EL (cell line): ENCODE measurements at places on chromosomes 4 and X.

DNA sequence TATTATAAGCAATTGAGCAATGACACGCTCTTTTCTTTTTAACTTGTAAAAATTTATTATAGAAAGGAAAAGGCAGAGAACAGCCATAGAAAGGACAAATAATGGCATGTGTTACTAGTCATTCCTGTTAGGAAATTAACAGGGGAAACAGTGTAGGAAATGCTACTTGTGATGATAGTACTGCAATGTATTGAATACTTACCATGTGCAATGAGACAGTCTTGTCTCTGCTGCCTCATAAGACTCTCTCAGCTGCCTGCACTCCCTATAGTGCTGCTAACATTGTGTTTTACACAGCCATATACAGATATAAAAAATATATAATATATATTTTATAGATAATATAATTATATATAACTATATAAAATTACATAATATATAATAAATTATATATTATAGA, 62.3 kb upstream of the SHOX start:
- no peak for DNase-seq

- no peak for DNase-seq
Observed at GRCh38 chrX:87425618-87426017, 92.0 kb upstream of the KLHL4 start.

- peak; percentile 26 for DNase-seq
Observed at GRCh38 chrX:129600981-129601424, 53.8 kb downstream of the APLN start.

DNA sequence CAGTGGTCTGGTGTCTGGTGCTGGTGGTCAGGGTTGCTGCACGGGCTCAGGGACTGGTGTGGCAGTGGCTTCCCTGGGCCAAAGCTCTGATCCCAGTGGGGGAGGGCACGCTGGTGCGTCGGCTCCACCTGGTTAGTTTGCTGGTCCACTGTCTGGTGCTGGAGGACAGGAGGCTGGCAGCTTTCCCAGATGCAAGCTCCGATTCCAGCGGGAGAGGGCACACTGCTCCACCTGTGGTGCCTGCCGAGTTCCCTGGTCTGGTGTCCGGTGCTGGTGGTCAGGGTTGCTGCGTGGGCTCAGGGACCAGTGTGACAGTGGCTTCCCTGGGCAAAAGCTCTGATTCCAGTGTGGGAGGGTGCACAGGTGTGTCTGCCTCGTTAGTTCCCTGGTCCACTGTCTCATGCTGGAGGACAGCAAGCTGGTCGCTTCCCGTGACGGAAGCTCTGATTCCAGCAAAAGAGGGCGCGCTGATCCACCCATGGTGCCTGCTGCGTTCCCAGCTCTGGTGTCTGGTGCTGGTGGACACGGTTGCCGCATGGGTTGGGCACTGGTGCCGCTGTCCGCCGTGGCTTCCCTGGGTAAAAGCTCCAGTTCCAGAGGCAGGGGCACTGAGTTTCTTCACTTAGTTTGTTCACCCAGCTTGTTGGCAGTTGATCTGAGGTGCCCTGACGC, 5.8 kb downstream of the VMA21 start:
- no peak for DNase-seq

- DNase-seq, result peak; percentile 1
Observed at GRCh38 chrX:107117993-107118321, 665 bp downstream of the RBM41 start.

GRCh38 chr4:742742-743311, 37.2 kb downstream of the PCGF3 start:
- DNase-seq, result peak; percentile 59

GRCh38 chrX:276581-277201, 4.5 kb upstream of the PLCXD1 start:
- DNase-seq, result peak; percentile 79

- DNase-seq, result peak; percentile 68
Observed at GRCh38 chr4:47624031-47624441, 139.0 kb downstream of the ATP10D start.

GRCh38 chrX:130301977-130302376, 33.3 kb upstream of the ZNF280C start:
- no peak for DNase-seq

DNA sequence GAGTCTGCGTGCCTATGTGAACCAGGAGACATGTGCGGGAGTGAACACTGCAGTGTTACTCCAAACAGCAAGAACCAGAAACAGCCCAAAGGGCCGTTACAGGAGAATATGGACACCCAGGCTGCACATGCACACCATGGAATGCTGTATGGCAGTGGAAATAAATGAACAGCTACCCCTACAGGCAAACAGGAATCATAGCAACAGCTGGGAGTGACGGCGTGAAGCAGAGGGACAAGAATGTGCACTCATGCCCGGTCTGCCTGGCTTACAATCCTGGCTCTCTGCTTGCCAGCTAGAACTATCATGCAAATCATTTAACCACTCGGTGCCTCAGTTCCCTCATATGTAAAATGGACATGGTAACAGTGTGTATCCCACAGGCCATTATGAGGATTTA, 16.6 kb downstream of the GPKOW start:
- peak; percentile 30 for DNase-seq

DNA sequence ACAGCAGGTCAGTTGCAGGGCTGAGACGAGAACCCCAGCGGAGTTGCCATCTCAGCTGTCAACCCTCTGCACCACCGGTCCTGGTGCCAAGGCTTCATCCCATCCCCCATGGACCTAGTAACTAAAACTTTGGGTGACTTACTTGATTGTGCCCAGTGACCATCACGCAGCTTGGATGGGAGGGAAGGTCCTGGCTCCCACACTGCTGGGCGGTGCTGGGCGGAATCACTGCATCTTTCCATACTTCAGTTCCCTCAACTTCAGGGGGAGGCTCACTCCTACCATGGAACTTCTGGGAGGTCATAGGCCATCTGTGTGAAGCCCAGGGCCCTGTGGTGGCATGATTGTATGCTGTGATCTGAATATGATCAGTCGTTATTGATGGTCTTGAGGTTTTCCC, 26.2 kb upstream of the JAKMIP1 start:
- DNase-seq, result no peak

DNA sequence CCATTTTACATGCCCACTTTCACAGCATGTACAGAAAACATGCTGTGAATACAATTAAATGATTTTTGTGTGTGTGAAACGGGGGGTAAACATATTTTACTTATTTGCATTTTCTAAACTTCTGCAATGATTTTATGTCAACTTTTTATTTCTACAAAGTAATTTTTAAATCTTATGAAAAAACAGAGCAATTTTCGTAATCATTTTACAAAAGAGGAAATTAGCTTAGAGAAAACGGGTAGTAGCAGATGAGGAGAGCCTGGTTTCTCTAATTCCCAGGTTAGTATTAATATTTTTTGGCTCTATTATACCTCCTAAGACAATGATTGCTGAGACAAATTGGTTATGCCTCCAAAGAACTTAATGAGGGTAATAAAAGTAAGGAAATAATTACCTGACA, 3.2 kb downstream of the TKTL2 start:
- no peak for DNase-seq
